Stimulated activated CD8-positive, alpha-beta memory T cell treated with anti-CD3 and anti-CD28 coated beads, Interleukin-15, amount 100 ng/mL, for 24 hours (primary cell): ENCODE measurements at places on chromosomes 16 and 17.

DNA sequence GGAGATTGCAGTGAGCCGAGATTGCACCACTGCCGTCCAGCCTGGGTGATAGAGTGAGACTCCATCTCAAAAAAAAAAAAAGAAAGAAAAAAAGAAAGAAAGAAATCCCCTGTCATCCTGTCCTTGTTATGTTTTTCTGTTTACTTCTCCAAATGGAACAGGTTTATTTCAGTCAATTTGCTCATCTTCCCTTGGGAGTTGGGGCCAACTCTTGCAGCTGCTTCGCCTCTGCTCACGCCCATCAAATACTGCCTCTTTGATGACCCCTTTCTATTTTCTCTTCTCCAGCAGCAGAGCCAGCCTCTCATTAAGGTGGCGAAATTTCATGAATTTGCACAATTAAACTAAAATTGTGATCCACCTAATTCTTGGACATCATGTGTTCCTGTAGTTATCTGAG, 173.4 kb downstream of the ZNF18 start:
- no peak for DNase-seq

DNA sequence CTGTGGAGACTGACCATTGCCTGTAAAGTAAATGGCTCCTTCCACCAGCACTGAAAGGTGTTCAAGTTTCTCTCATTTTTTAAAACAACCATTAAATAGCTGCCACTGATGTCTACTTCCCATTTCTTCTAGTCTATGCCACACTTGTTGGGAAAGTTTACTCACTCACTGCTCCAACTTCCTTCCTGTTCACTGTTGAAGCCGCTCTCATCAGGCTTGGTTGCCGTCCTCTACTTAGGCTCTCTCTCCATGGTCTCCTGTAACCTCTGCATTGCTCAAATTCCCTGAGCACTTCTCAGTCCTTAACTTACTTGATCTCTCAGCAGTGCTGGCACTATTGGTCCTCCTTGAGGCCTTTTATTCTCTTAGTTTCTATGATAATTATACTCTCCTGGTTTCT, 32.4 kb downstream of the SNX11 start:
- no peak for DNase-seq

- no peak for DNase-seq
Observed at GRCh38 chr17:37726891-37727675, 17.8 kb downstream of the HNF1B start.

- no peak for DNase-seq
Observed at GRCh38 chr17:10748531-10749181, 18.8 kb upstream of the TMEM220 start.

GRCh38 chr17:61157246-61157886, 242.3 kb upstream of the TBX2 start:
- no peak for DNase-seq
